Activated naive CD4-positive, alpha-beta T cell (primary cell): ENCODE measurements at places on chromosomes 3 and 15.

- DNase-seq, result peak; percentile 71
Measured at GRCh38 chr15:69729167-69729748, 276.6 kb downstream of the RPLP1 start.

GRCh38 chr15:78550815-78551214 lies 10.6 kb downstream of the PSMA4 start:
- DNase-seq, result no peak

GRCh38 chr15:77966540-77967234 lies 110.8 kb downstream of the TBC1D2B start:
- DNase-seq, result peak; percentile 14

DNA sequence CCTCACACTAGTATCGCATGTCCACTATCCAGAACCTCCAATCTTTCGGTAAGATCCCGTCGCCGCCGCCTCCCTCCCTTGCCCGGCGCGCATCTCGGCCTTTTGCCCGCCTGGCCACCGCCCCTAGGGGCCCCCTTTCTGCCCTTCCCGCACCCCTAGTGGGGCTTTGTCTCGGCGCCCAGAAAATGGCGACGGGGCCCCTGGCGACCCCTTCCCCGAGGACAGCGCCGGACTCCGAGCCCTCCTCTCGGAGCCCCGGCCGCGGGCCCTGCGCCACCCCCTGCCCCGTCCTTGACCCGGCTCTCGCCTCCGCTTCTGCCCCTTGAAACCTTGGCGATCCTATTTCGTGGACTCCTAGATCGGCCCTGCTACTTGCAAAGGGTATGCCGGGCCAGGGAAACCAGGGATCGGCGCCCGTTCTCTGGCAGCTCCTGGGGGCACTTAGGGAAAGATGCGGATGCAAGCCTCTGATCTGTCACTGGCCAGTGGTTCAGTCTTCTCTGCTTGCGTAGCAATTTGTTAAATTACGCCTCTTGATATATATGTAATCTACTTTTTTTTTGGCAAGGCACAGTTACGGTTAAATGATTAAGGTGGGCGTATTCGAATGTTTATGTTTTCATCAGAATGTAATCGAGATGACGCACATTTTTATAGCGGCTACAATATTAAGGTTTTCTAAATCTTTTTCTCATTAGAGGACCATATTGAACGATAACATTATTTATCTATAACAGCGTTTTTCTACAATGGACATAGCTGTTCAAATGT lies 603 bp downstream of the EIF1B start:
- DNase-seq, result peak; percentile 50

GRCh38 chr3:36904641-36905040 lies 40.2 kb downstream of the TRANK1 start:
- no peak for DNase-seq

DNA sequence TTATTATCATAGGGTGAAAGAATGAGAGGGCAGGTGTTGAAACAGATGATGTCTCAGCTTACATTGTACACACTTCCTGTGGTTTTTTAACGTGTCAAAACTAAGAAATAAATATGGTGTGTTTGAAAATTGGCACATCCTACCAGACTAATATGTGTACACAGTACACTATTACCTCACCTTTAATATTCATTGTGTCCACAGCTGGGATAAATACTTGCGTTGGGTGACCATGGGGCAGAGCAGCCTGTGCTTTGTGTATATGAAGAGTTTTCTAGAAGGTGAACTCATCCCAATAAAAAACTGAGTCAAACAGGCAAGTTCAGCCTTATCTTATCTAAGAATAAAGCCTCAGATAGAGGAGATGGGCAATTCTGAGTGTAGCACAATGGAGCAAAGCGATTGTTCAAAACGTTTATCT lies 17.3 kb downstream of the SUCNR1 start:
- DNase-seq, result no peak

DNA sequence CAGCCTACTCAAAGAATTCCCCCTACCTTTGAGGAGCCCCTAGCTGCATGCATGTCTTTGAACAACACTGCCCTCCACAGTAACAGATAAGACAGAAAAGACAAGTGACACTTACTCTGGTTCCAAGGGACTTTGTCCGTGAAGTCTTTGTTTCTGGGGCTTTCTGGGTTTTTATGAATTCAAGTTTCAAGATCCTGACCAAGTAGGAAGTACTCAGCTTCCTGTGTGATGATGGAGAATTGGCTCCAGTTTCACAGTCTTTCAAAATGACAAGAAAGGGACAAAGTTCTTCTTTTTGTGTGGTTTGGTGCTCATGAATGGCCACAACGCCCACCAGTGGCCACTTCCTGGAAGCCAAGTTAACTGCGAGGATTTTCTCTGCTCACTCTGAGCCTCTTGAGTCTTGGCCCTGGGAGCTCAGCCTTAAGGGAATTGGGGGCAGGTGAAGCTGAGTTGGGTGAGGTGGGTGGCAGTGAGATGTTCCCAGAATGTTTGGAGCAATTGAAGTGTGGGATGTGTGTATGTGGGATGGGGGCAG lies at the start of gene CCR1:
Gene CCR1 (minus strand): TSS at position 147 of the 538 bp plus-strand sequence. CDS start 4,000 bp downstream, outside the sequence.
- DNase-seq, result no peak

- no peak for DNase-seq
Measured at GRCh38 chr3:41569632-41570305, 370.5 kb downstream of the CTNNB1 start.

DNA sequence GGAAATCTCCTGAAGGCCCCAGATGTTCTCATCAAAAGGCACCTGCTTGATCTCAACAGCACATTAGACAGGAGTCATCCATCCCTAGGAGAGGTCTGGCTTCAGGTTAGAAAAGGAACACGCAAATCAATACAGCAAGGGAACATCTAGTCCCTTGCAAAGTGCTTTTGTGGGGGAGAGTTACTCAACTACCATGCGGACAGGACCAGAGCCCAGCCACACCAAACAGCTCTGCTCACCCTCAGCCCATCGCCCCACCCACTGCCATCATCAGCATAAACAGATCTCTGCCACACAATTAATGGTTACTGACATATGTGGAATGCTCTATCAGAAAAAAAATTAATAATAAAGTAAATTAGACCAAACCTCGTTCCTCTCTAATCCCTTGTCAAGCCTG lies 85.6 kb downstream of the MYLK start:
- DNase-seq, result no peak

DNA sequence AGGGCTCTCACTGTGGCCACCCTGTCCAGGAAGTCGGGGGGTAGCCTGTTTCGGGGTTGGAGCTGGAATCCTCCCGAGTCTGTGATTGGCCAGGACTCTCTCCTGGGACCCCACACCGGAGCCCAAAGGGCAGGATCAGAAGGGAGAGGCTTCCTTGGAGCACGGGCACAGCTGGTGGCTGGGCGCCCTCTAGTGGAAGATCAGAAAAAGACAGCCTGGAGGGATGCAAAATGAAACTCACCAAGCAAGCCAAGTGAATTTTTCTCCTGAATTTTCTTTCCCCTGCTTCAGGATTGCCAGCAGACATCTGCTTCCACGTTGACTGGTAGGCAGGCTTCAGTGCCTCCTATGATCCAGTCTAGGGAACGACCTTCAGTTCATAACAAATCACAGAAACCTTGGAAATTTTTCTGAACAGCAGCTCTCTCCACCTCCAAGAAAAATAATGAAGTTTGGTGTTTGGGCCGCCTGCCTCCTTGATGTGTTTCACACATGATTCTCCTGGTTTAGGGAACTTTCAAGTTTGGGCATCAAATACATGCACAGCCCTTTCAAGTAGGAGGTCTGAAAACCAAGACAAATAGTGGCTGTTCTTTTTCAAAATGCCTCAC lies 224.6 kb downstream of the VPS13C start:
- DNase-seq, result no peak

DNA sequence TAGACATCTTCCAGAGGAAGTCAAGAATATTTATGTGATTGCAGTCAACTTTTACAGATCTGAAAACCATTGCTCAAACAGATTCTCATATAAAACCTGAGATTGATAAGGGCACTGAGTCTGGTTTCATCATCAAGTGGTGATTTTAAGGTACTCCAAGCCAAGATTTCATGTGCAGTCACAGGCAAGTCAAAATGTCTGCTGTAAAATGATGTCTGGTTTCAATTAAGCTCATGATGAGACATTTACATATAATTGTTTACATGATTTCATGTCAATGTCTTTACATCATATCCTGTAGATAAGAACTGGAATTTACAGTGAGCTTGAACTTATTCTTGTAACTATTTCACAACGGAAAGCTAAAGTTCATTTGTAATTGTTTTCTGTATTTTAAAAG lies 1215.5 kb downstream of the ROBO2 start:
- no peak for DNase-seq

- DNase-seq, result no peak
Measured at GRCh38 chr3:150409125-150409511, 1.0 kb downstream of the TSC22D2 start.

DNA sequence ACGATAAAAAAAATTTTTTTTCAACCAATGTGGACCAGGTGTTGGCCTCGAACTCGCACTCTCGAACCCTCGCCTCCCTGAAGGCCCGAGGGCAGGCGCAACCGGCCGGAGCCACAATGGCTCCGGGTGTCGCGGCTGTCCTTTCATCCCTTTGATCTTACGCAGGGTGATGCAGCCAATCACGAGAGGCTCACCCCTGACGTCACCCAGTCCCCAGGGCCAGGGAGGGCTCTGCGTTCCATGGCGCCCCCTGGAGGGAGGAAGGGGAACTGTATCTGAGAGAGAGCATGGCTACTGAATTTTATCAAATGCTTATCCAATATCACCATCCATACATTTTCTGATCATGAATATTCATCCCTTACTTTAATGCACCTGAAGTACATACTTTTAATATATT lies 15.4 kb upstream of the GMNC start:
- no peak for DNase-seq

GRCh38 chr3:53753518-53754183 lies 92.6 kb downstream of the CHDH start:
- DNase-seq, result no peak

- no peak for DNase-seq
Measured at GRCh38 chr3:175346573-175347356, 487.6 kb downstream of the NAALADL2 start.

DNA sequence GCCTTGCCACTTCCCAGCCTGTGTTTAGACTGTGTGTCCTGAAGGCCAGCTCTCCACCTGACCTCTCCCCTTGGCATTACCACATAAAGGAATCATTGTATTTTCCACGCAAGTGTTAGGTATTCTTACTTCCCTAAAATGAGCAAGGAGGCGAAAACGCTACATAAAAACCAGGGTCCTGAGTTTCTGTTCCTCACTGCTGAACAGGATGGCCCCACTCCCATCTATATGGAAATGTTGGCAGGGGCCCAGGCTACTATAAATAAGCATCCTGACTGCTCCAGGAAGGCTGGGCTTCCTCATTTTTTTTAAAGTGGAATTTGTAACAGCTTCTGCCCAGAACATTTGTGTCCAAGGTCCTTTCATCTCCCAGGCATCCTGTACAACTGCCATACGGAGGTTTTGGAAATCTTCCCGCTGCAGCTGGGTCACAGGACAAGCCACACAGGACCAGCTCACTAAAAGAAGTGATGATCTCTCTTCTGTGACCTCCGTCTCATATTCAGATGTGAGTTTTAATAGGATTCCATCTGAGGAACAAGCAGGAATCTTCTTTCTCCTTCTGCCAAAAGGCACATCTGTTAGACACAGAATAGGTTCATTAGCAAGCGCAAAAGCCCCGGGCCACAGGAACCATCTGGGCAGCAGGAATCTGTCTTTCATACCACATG lies 56.4 kb upstream of the LIMD1 start:
- DNase-seq, result no peak

GRCh38 chr3:151875759-151876158 lies 2.3 kb downstream of the SUCNR1 start:
- no peak for DNase-seq

- DNase-seq, result no peak
Measured at GRCh38 chr3:111434941-111435622, 106.9 kb upstream of the CD96 start.

DNA sequence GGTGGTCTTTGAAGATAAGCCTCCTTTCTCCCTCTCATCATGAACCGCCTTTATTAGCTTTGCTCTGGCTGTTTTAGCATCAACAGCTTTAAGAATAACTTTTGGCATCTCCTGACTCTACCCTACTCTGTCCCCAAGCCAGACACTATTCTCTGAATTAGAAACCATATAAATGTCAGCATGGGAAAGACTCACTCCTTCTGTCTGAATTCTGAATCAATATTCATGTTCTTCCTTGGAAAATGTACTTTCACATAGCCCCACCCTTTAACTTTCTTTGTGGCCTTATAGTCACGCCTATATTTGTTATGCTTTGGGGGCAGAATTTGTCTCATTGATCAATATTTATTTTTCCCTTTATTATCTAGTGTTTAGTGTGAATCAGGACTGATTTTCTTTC lies 131.7 kb upstream of the NR2E3 start:
- DNase-seq, result no peak

DNA sequence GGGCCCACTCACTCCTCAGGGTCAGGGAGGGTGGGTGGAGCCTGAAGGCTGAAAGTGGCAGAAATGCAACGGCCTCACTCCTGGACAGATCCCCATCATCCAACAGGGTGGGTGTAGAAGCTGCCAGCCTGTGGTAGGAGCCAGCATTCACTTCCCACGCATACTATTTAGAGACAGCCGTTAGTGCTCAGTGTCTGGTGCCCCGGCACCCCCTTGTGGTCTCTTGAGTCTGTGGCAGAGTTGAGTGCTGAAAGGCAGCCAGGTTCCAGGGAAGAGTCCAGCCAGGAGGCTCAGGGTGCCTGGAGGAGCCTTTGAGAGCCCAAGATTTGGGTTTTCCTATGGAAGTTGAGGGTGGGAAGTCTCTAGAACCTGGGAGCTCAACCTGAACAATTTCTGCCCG lies 2.1 kb upstream of the GNAT1 start:
- no peak for DNase-seq
